GM04503 (cell line): ENCODE measurements at places on chromosomes 6 and 20.

- no peak for DNase-seq
These were observed 4.7 kb downstream of the PTK6 start for GRCh38 chr20:63532449-63532971.

DNA sequence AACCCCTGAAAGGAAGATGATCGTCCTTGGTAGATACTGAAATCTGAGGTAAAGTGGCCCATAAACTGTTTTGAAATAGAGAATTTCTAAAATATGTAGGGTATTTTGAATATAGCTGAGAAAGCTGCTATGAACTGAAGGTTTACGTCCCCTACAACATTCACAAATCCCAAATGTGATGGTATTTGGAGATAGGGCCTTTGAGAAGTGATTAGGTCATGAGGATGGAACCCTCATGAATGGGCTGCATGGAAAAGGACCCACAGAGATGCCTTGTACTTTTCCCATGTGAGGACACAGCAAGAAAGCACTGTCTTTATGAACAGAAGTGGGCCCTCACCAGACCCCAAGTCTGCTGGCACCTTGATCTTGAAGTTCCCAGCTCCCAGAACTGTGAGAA is 6.8 kb upstream of the PNISR start:
- DNase-seq: no peak

- DNase-seq: peak; percentile 27
These were observed 153.6 kb downstream of the GMPR start for GRCh38 chr6:16392010-16392409.

- DNase-seq: no peak
These were observed 505 bp downstream of the SNAI1 start for GRCh38 chr20:49983123-49983847.

DNA sequence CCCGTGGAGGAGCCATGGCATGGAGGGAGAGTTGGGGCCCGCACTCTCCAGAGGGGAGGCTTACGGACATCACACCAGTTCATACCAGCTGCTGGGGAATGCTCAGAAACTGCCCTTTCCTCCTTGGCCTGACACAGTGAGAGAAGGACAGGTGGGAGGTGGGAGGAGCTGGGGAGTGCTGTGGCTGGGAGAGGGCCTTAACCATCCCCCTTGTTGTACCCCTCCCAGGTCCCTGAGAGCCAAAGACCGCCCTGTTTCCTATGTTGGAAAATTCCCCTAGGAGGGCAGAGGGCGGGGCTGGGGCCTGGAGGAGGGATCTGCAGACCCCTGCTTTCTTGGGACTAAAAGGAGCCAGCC is 24.1 kb downstream of the FOXP4 start:
- DNase-seq: no peak

- no peak for DNase-seq
These were observed 176.7 kb upstream of the HSF2 start for GRCh38 chr6:122222761-122223160.

- no peak for DNase-seq
These were observed 844 bp downstream of the WFDC2 start for GRCh38 chr20:45470262-45470931.

DNA sequence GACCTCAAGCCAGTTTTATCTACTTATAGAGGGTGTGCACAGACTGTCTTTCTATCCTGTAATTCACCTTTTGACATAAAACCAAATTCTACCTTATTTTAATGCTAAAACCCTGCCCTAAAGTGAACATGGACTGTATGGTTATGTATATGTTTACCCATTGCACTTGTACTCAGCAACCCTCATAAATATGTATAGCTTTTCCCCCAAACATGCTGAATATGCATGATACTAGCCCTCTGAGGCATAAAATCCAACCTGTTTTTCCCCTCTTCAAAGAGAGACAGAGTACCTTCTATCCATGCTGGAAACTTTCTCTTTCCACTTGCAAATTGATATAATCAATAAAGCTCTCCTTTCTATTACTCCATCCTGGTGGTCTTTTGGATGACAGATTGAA is 267.9 kb upstream of the BMP2 start:
- DNase-seq: no peak

DNA sequence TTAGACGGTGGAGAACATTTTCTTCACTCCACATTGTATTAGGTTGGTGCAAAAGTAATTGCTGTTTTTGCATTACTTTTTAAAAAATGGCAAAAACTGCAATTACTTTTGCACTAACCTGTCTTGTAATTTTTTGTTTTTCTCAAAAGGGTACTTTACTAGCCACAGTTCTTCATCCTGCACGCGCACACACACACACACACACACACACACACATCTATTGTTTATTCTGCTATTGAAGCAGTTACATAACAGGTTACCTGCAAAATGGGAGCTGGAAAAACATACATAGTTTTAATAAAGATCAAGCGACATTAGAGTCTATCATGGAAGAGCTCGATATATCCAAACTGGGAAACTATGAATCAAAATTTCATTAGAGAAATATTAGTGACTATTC is 235.2 kb downstream of the SIM1 start:
- no peak for DNase-seq

- DNase-seq: no peak
These were observed 500 bp downstream of the LTV1 start for GRCh38 chr6:143843677-143843999.

DNA sequence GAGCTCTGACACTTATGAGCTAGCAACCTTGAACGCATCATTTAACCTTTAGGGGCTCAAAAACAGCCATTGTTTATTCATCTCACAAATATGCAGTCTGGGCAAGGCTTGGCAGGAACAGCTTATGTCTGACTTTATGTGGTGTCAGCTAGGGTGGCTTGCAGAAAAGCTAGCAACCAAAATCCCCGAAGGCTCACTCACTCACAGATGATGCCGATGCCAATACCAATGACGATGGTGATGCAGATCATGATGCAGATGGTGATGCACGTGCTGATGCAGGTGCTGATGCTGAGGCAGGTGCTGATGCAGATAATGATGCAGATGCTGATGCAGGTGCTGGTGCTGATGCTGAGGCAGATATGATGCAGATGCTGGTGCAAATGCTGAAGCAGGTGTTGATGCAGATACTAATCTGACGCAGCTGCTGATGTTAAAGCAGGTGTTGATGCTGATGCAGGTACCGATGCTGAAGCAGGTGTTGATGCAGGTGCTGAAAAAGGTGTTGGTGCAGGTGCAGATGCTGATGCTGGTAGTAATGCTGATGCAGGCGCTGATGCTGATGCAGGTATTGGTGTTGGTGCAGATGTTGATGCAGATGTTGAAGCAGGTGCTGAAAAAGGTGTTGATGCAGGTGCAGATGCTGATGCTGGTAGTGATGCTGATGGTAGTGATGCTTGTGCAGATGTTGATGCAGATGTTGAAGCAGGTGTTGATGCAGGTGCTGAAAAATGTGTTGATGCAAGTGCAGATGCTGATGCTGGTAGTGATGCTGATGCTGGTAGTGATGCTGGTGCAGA is 195.6 kb downstream of the NFATC2 start:
- no peak for DNase-seq

GRCh38 chr6:90103056-90103800 is 193.4 kb downstream of the BACH2 start:
- no peak for DNase-seq

DNA sequence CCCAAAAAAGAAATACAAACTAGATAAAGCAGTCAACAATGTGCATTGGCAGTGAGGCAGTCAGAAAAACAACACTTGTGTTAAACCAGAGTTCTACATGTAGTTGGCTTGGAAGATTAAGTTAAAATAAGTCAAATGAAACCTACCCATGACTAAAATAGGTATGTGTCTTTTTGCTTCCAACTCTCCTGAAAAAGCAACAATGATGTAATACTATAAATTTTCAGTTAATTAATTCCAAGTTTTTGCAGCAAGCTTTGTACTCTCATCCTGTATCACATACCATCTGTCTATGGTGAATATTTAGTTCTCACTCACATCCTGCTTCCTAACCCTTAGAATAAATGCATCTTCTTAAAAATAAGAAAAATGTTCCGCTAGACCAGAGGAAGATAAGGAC is 261.5 kb downstream of the KIF16B start:
- DNase-seq: no peak

DNA sequence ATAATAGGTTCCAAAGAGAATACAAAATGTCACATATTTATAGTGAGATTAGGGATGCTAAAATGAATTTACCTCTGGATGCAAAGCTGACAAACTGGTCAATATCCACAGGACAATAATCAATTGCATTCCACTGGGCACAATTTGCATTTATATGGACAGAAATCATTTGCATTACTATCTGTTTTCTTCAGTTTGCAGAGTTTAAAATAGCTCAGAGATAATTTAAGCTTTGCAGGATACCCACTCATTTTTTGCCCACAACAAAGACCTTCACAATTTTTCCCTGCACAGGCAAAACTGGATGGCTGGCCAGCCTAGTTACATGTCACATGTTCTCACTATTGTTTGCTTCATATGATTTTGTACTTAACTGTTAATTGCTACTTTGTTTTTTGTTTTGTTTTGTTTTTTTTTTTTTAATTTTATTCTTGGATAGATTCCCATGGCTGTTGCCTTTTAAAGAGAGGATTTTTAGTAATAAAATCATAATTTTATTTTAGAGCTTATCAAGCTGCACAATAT is 483.5 kb downstream of the UTRN start:
- no peak for DNase-seq

GRCh38 chr6:13012296-13012695 is 295.7 kb downstream of the PHACTR1 start:
- no peak for DNase-seq

GRCh38 chr6:143215771-143216170 is 155.1 kb downstream of the AIG1 start:
- no peak for DNase-seq

DNA sequence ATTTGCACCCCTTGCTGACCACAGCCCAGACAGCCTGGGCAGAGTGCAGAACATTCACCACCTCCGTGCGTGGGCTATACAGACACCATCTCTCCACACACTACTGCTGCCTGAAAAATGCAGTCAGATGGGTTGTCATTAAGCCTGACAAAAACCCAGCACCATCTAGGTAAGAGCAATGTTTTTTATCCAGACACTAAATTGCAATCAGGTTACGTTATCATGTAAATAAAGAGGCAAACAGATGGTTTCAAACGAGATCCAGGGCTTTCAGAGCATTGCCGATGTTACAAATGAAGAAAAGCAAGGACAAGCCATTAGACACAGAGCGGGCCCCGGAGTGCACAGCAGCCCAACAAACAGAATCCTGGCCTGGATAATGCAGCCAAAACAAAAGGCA is 269.6 kb downstream of the PKHD1 start:
- no peak for DNase-seq

DNA sequence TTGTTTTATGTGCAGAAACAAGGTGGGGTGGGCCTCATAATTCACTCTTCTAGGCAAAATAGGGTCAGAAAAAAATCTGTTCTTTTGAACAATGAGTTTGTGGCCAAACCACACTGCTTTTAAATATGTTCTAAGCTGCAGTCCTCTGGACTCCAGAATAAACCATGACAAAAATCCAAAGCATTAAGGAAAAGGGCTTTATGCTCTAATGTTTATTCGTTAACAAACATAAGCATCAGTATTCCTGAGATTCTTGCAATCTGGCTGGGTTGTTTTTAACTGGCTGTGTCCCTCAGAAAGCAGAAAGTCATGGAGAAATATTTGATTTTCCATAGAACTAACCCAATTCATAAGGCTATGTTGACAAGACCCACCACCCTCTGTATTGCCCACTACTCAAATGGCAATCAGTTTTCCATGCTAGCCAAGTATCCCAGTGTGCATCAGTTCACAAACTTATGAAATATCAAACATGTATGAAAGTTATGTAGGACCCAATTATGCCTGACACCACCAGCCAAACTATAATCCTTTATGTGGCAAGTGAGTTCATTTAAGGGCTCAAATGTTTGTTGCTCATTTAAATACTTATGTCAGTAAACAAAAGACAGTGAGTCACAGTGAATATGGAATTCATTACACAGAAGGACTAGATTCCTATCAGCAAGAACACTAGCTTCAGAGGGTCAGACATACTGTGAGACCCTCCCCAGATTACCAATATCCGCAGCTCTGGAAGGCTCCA is 45.1 kb downstream of the PKHD1 start:
- DNase-seq: no peak

DNA sequence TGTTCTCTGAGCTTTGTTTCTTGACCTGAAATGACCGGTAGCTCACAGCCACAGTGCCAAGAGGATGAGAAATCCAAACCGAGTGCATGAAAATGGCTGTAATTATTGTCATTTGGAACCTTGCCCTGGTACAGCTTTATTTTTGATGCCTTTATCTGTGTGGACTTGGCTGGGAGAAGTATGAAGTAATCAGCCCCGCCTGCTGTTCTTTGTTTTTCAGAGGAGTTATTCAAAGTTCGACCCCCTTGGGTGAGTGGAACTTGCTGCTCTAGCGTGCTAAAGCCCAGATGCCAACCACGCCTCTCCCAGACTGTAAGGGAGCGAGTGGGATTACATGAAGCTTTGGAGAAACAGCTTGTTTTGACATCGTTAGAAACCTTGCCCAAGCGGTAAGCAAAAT is 48.3 kb downstream of the ECT2L start:
- DNase-seq: peak; percentile 57

- peak; percentile 65 for DNase-seq
These were observed 127.8 kb downstream of the TASP1 start for GRCh38 chr20:13510837-13511488.

- no peak for DNase-seq
These were observed 600.6 kb upstream of the CHD6 start for GRCh38 chr20:42218621-42219374.

DNA sequence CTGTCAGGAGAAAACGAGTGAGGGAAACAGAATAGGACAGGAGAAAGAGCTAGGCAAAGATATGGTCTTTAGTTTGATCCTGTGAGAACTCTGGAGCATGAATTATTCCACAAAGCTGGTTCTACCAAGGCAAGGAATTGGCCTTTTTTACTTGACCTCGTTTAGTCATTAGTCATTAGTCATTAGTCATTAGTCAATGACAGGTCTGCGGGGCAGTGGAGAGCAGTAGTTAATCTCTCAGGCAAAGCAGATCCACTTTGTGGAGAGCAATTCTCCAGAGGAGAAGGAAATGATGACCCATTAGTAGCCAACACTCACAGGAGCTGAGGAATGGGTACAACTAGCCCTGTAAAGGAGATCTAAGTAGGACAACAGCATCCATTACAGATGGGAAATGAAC is 22.0 kb upstream of the ABCC10 start:
- DNase-seq: no peak

- DNase-seq: no peak
These were observed 30.0 kb downstream of the VSTM2L start for GRCh38 chr20:37932919-37933318.

DNA sequence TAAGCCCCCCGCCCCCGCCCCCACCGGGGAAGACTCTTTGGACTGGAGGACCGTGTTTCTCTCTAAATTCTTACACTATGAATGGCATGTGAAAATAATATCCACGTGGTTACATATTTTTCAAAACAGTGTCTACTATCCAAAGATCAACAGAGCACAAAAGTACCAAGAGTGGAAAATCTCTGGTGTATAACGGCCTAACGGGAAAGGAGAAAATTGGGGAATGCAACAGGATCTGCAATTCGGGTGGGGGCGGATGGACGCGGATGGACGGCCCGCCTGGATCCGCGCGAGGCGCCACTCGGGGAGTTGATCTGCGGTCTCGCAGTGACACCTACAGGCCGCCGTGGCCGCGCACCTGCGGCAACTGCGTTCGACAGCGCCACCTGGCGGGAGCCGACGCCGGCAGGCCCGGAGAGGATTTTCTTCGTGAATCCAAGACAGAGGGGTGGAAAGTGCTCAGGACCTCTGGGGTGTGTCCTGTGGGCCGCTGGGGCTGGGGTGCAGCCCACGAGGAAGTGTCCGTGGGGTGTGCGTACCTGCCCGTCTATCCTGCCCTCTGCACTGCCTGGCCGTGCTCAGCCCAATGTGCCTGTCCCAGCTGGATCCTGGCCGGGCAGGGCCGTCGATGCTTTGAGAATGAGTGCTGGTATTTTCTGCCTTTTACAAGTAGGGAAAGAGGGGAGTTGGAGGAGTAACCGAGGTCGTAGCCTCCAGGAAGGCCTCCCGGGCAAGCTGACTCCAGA is 18.6 kb downstream of the ANKRD60 start:
- DNase-seq: no peak
